ENCODE measurements at places on chromosomes 12 and 14.

DNA sequence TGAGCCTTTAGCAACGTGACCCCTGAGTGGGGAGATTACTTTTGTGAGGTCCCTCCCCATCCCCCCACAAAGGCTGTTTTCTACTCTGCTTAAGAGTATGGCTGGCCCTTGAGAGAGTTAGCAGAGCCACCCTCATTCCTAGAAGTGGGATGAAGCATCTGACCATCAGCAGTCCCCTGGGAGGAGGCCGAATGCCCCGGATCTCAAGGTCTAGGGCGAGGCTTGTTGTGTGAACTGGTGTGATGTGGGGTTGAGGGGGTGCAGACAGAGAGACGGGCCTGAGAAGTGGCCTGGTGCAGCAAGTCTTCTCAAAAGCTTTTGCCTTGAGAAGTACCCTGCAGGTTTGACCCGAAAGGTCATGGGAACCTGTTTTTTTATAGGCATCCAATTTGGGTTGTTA lies 153.0 kb upstream of the FKBP4 start:
- no peak for DNase-seq

- DNase-seq: no peak
Measured at GRCh38 chr14:83533734-83534133, 1996.2 kb upstream of the FLRT2 start.

- no peak for DNase-seq
Measured at GRCh38 chr14:43789458-43789857, 717.6 kb downstream of the FSCB start.

- DNase-seq: no peak
Measured at GRCh38 chr14:20209595-20209994, 13.9 kb upstream of the OR11H6 start.

- DNase-seq: no peak
Measured at GRCh38 chr14:24809135-24809534, 175.1 kb upstream of the GZMB start.

- DNase-seq: peak; percentile 98
Measured at GRCh38 chr12:89768586-89769482, 60.2 kb upstream of the ATP2B1 start.

DNA sequence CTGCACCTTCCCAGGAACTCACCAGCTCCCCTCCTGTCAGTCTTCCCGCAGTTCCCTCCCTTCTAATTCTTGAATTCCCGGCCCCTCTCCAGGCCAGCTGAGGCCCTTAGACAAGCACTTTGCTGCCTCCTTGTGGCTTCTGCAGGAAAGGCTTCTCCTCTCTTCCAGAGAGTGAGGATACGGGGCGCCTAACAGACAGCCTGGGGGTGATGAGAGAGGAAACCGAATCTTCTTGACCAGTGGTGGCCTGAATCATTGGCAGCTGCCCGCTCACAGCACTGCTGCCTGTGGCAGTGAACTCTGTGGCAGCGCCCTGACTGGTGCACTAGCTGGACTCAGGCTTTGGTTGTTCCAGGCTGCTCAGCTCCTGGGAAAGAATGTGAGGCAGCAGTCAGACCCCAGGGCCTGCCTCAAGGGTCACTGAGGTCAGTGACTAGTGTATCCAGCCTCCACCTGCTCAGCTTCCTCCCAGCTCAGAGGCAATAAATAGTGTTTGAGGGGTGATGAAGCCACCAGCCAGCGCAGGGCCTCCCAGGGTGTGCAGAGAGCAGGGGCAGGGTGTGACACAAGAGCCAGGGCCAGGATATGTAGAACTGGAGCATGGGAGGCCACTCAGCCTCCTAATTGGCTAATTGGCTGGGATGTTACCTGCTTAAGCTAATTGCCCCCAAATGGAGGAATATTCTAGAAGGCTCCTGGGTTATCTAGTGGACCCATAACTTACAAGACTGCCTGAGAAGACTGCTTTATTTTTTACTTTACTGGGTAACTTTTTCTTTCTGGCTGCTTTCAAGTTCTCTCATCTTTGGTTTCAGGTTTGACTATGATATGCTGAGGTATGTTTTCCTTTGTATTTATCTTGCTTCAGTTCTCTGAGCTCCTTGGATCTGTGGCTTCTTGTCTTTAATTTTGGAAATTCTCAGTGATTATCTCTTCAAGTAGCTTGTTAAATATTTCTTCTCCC lies 12.9 kb upstream of the MCRS1 start:
- DNase-seq: peak; percentile 83

DNA sequence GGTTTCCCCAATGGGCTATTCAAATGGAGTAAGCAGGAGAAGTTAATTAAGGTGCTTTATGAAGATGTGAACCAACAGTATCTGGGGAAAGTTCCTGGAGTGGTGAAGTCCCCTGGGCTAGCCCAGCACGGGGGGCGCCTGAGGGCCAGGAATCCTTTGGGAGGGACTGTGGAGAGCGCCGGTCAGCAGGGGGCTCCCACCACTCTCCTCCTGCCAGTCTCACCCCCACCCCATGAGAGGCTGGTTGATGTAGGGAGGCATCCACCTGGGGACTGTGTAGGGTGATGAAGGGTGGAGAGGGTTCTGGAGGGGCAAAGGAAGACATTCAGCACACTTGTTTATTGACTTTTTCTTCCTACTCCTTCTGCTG lies 4.4 kb downstream of the CEBPE start:
- DNase-seq: no peak

DNA sequence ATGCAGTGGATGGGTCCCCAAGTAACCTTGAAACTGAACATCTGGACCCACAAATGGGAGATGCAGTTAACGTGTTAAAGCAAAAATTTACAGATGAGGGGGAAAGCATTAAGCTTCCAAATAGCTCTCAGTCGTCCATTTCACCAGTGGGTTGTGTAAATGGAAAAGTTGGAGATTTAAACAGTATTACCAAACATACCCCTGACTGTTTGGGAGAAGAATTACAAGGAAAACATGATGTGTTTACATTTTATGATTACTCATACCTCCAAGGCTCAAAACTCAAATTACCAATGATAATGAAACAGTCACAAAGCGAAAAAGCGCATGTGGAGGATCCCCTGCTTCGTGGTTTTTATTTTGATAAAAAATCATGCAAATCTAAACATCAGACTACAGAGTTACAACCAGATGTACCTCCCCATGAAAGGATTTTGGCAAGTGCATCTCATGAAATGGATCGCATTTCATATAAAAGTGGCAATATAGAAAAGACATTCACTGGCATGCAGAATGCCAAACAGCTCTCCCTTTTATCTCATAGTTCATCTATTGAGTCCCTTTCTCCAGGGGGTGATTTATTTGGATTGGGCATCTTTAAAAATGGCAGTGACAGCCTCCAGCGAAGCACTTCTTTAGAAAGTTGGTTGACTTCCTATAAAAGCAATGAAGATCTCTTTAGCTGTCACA lies 116.6 kb upstream of the NPAS3 start:
- no peak for DNase-seq

DNA sequence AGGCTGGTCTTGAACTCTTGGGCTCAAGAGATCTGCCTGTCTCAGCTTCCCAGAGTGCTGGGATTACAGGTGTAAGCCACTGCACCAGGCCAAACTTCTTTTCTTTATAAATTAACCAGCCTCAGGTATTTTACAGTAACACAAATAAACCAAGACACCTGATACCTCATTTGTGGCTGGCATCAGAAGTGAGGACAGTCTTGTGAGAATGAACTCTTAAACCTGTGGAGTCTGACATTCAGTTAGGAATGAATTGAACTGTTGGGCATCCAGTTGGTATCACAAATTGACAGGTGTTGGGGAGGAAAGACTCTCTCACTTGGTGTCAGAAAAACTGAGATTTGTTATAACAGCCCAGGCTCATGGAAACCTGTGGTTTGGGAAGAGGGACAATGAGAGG lies 120.5 kb downstream of the DENND5B start:
- no peak for DNase-seq

DNA sequence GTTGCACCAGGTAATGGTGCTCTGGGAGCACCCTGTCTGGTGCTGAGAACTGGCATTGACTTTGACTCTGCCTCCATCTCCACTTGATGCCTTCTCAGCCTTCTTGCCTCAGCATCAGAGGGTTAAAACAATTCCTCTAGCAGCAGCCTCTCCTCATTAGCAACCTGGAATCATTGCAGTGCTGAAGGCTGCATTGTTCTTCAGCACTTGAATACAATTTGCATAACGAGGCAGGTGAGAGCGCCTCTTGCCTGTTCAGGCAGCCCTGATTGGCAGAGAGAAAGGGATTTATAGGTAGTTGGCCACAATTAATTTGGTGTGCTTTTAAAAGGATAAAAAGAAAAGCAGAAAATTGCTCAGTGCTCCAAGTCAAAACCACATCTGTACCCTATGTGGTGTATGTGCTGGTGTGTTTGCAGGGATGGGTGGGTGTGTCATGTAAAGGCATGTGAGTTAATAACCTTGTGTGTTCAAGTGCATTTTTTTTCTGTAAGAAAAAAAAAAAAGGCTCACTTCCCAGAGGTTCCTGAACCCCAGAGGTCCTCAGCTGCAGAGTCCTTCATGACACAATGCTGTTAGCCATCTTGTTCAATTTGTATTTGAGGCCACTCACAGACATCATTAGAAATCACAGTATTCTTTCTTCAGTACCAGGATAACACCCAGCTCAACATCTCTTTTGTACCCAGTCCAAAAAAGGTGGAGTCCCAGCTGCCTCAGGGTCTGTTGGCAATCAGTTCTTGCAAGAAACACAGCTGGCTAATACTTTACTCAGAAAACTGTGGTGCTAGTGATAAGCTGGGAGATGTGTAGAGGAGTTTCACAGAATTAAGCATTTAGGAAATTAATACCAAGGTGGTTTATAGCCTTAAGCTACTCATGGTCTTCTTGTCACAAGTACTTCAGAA lies 385.6 kb downstream of the GRIN2B start:
- DNase-seq: no peak

DNA sequence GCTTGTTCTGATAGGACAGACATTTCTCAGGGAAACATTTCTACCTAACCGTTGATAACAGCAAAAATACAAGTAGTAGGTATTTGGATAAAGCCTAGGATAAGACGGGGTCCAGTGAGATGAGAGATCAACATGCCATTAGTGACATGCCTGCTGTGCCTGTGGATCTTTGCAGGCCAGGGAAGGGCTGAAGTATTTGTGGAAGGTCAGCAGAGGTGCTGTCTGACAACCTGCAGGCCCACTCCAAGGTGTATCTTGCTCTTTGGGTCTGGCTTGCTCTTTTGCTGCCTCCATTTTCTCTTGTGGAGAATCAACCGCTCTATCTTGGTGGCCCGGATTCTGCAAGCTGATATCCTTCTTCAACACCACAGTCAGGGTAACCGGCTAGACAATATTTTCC lies 46.7 kb downstream of the MSRB3 start:
- DNase-seq: no peak

- DNase-seq: no peak
Measured at GRCh38 chr12:4270831-4271716, 2.5 kb upstream of the CCND2 start.

DNA sequence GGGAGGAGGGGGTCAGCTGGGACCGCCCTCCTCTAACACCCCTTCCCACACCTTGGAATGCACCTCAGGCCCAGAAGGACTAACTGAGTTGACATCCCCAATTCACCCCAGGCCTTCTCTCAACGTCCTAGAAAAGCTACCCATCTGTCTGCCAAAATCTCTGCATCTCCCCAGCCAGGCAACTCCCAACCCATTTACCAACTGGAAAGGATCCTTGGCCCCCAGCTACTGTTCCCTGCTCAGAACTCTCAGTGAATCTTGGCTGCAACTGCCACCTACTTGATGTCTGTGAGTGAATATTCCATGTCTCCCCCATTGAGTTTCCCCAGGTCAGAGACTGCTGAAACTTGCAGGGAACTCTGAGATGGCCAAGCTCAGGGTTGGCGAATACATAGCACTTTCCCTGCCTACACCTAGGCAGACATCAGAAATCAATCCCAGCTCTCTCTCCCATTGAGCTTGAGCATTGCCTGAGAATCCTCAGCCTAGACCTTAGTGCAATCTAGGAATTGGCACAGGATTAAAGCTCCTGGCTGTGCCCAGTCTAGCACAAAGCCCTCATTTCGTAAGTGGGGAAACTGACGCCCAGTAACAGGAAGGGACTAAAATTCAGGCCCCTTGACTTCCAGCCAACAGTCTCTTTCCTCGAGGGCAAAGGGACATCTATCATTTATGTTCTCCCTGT lies 71.9 kb upstream of the NCOR2 start:
- no peak for DNase-seq

DNA sequence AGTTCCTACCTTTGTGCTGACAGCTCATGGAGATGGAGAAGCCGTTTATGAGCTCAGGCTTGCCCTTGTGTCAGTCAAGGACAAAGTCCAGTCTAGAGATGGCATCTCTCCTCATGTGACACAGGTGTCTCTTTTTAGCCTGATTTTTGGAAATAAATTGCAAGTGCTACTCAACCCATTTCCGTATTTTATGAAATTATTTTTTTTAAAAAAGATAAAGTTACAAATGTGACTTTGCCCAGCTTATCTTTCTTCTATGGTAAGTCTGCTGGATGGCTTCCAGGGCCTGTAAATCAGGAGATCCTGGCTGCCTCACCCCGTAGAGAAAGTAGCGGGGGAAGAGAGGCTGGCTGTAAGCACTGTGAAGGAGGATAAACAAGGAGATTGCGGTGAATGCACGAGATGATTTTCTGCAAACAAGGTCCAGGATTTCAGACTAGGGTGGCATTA lies 169.7 kb downstream of the MYRFL start:
- DNase-seq: no peak

DNA sequence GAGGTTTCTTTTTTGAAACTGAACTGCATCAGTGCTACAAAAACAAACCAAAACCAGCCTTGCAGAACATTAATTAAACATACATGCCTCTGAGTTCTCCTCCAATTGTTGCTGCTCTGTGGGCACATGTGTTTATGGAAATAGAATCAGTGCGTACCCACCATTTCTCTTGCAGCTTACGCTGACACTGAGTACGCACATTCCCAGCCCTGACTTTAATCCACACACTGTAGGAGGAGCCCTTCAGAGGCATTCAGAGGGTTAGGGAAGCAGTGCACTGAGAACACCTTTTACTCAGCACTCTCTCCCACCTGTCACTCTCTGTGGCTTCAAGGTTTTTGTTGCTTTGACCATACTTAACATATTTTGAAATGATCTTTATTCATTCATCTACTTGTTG lies 250.5 kb upstream of the PWP1 start:
- DNase-seq: no peak

- DNase-seq: no peak
Measured at GRCh38 chr14:22513066-22513812, 75.8 kb downstream of the DAD1 start.

- no peak for DNase-seq
Measured at GRCh38 chr14:61671082-61671481, 24.2 kb upstream of the HIF1A start.

DNA sequence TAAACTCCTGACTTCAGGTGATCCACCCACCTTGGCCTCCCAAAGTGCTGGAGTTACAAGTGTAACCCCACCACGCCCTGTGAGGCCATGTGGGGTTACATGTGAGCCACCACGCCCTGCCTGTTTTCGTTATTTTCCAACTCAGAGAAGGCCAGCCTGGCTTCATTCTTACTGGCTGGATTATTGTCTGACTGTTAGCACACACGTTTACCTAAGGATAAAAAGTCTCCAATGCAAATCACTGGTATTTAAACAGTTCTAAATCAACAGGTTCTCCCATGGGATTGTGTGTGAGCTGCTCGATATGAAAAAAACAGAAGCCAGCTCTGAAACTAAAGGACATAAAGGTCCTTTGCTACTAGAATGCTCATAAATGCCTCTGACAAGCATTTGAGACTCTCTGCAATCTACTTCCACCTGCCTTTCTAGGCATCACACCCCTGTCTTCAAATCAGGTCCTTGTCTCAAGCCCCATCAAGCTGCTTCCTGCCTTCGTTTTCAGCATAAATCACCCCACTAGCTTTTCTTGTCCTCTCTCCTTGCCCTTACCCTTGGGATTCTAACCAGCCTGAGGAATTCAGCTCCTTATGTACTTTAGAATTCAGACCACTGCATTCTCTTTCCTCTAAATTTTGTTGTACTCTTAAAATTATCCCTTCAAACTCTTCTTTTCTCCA lies 265.0 kb downstream of the DUSP6 start:
- no peak for DNase-seq
